ENCODE measurements at places on chromosomes 16 and 17. TPM values are rescaled to one million over a fixed set of nuclear protein-coding genes. Genes with fewer than 3 reads are reported as not detected.
A peak's percentile ranks its signal among the peaks of the same experiment; 100 is the strongest.

GRCh38 chr17:2056206-2057174 lies 1.6 kb downstream of the HIC1 start:
- DNase-seq = peak; percentile 53

GRCh38 chr16:77652399-77652798 lies 69.9 kb upstream of the NUDT7 start:
- DNase-seq = no peak

The CRHR1 gene
- total RNA-seq = not detected

GRCh38 chr16:70270176-70270575 lies 18.4 kb upstream of the EXOSC6 start:
- no peak for DNase-seq

The ARHGDIG gene
- total RNA-seq = not detected

GRCh38 chr17:57726838-57727237 lies 18.3 kb downstream of the CCDC182 start:
- no peak for DNase-seq

GRCh38 chr17:63780507-63780906 lies 6.5 kb downstream of the DDX42 start:
- peak; percentile 38 for DNase-seq

The NTN3 gene
- total RNA-seq = 0.64 TPM

GRCh38 chr17:77420804-77421629 lies 280.2 kb downstream of the SEC14L1 start:
- DNase-seq = peak; percentile 95

DNA sequence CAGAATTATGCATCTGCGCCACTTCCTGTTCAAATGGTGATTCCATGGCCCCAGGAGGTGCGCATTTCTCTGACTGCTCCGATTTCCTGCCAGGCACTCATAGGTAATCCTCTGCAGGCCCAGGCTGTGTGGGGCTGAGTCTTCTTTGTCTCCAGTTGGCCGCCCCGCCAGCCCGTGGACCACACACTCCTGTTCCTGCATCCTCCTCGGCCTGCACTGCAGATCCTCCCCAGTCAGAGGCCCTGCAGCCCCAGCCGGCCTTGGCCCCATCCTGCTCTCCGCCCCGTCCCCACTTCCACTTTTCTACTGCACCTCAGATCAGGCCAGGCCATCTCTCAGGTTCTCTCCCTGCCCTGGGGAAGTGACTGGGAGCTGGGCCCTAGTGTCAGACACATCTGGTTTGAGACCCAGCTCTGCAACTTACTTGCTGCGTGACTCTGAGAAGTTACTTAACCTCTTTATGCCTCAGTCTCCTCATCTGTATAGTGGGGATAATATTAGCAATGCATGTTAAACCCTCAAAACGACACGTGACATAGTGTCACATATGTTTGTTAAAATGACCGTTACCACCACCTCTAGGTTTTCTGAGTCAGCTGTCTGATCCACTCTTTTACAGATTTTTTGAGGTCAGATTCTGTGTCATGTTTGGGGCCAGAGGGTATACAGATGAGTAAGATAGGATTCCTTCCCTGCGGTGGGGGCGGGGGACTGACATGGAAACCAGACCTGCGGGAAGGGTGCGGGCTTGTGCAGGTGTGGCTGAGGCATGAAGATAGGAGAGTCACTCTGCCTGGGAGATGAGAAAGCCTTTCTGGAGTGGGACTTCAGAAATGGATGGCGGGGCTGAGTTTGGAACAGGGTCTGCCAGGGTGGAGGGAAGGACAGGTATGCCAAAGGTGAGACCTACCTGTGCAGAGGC lies 12.8 kb downstream of the RAB11FIP4 start:
- no peak for DNase-seq

The SEPTIN1 gene
- not detected for total RNA-seq

GRCh38 chr17:76584427-76585032 lies 1.1 kb downstream of the ST6GALNAC2 start:
- no peak for DNase-seq

The C17orf78 gene
- not detected for total RNA-seq

DNA sequence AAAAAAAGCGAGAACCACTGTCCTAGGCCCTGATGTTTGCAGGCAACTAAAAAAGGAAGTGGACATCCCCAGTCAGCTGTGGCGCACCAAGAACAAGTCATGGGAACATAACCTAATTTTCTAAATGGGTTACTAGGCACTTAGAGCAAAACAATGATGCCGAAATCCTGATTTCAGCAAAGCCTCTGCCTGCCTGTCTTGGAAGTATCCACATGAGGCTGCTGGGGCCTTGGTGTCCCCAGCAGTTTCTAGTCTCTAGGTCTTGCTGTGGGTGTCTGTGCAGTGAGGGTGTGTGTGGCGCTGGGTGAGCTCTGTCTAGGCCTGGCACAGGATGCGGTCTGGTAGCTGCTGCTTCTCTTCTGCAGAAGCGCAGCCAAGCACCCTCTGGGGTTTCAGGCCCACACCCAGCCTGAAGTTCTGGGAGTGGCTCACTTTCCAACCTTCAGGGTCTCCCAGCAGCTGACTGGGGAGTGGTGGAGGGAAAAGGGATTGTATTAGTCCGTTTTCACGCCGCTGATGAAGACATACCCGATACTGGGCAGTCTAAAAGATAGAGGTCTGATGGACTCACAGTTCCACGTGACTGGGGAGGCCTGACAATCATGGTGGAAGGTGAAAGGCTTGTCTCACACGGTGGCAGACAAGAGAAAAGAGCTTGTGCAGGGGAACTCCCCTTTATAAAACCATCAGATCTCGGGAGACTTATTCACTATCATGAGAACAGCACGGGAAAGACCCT lies 21.1 kb downstream of the STH start:
- DNase-seq = no peak

GRCh38 chr16:30184096-30184890 lies 891 bp downstream of the CORO1A start:
- DNase-seq = no peak

The MMP25 gene
- under 0.01 TPM for total RNA-seq

The ARL4D gene
- total RNA-seq = 15.1 TPM

- peak; percentile 41 for DNase-seq
Observed at GRCh38 chr17:78241277-78242023, 10.0 kb downstream of the TMEM235 start.

GRCh38 chr16:59173408-59173831 lies 439.3 kb upstream of the GOT2 start:
- no peak for DNase-seq

- no peak for DNase-seq
Observed at GRCh38 chr17:51888816-51889215, 269.7 kb downstream of the CA10 start.

GRCh38 chr16:77236063-77236511 lies 36.9 kb downstream of the SYCE1L start:
- DNase-seq = peak; percentile 79

- no peak for DNase-seq
Observed at GRCh38 chr17:81111066-81111465, 54.2 kb upstream of the PVALEF start.

DNA sequence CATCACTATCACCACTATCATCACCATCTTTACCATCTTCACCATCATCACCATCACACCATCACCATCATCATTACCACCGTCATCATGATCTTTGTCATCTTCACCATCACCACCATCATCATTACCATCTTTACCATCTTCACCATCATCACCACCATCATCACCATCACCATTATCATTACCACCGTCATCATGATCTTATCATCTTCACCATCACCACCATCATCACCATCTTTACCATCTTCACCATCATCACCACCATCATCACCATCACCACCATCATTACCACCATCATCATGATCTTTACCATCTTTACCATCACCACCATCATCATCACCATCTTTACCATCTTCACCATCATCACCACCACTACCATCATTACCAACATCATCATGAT lies 10.2 kb upstream of the ZNF469 start:
- no peak for DNase-seq

DNA sequence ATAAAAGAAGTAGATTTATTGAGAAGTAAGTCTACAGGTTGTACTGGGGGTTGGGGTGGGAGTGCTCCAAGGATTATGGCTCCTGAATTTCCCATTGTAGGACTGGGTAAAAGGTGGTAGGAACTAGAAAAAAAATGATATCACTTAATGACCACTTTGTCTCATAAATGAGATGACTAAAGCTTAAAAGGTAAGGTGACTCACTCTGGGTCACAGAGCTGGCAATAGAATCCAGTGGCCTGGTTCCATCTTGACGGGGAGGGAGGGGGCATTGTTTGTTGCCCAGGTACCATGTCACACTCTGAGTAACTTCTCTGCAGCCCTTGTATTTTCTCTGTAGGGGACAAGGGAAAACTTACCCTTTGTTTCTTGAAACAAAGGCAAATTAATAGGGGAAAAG lies 126.1 kb downstream of the PITPNC1 start:
- DNase-seq = no peak

DNA sequence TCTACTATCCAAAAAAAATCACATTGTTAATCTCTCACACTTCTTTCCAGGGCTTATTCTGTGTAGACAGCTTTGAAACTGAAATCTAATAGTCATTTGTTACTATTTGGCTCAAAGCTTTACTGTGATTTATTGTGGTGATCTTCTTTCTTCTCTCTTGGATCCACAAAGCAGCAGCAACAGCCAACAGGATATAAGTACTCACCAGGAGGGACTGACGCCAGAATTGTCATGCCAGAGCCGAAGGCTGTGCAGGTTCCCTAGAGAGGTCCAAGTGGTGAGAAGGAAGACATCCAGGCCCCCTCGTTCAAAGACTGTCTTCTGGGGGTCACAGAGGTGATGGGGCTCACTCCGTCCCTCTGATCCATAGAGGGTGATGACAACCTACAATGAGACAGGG lies 33.3 kb downstream of the PKD1L3 start:
- DNase-seq = no peak

DNA sequence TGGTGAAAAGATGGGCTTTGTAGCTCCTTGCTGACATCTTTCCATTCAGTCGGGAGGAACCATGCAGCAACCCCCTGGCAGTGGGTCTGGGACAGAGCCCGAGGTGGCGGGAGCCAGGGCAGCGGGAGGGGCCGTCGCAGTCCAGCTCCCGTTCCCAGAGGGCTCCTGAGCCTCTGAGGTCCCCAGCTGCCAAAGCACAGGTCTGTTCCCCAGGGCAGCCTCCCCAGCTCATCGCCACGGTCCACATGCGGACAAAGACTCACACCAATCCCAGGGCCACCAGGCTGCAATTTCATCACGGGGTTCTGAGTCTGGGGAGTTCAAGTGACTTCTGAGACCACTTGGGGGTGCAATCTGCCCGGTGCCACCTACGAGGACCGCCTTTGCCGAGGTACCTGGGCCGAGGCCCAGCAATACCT lies 196.0 kb downstream of the RBFOX3 start:
- DNase-seq = no peak

DNA sequence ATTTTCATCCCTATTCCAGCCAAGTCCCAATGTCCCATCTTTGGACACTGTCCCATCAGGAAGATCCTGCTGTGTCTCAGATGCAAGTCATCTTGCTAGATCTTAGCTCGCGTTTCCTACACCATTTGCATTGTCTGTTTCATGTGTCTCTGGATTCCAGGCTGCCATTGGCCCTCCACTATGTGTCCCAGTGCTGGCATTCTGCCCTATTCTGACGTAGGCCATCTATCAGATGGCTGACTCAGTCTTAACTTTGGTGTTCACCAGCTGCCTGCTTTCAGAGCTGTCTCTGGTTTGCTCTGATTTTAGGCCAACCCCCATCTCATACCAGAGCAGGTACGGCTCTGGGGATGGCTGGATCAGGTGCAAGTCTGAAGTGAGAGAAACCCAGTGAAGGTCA lies 300.9 kb upstream of the ASIC2 start:
- no peak for DNase-seq

DNA sequence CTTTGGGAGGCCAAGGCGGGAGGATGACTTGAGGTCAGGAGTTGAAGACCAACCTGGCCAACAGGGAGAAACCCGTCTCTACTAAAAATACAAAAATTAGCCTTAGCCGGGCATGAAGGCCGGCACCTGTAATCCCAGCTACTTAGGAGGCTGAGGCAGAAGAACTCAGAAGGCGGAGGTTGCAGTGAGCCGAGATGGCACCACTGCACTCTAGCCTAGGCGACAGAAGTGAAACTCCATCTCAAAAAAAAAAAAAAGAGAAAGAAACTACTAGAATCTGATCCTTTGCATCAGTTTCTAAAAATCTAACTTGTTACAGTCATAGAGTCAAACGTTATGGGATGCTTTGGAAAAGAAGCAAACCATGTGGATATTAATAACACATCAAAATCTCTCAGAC lies 1.6 kb upstream of the PECAM1 start:
- DNase-seq = no peak

DNA sequence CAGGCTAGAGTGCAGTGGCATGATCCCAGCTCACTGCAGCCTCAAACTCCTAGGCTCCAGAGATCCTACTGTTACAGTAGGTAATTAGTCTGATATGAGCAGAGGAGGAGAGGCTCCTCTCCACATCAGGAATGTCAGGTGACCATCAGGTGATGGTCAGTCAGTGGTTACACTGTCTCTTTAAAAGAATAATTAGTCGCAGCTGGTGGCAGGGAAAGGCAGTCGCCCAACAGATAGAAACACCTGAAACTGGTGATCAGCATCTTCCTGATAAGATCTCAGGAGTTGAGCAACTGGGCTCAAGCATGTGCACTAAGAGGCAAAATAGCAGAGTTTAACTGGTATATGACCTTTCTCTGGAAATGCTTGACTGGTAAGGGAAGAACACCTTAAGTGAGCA lies 21.5 kb upstream of the ABCA5 start:
- DNase-seq = no peak

DNA sequence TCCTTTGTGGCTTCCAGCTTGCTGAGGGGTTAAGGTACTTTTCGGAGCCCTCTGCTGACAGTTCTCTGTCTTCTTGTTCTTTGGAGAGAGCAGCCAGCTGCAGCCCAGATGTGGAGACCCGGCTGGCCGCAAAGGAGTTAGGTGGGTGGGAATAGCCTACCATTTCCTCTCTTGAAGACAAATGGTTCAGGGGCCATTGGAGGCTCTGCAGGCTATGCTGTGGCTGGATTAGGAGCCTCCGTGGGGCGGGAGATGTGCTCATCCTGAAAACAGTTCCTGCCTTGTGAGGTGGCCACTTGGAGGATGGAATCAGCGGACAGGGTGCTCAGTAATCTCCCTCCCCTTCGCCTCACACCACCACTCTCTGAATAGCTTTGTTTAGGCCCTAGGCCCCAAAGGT lies 30.3 kb downstream of the MEOX1 start:
- DNase-seq = no peak

The MT4 gene
- total RNA-seq = not detected

The TM4SF5 gene
- total RNA-seq = not detected

- DNase-seq = no peak
Observed at GRCh38 chr17:57929386-57929785, 25.8 kb downstream of the CUEDC1 start.

All from fibroblast of villous mesenchyme (primary cell).